Stimulated activated naive B cell treated with anti-CD40 and anti-IgM and Interleukin-4, amounts not matched to agents 10 μg/mL and 1 μg/mL and 100 μg/mL, for 72 hours (primary cell): ENCODE measurements at places on chromosomes 1 and 21.

DNA sequence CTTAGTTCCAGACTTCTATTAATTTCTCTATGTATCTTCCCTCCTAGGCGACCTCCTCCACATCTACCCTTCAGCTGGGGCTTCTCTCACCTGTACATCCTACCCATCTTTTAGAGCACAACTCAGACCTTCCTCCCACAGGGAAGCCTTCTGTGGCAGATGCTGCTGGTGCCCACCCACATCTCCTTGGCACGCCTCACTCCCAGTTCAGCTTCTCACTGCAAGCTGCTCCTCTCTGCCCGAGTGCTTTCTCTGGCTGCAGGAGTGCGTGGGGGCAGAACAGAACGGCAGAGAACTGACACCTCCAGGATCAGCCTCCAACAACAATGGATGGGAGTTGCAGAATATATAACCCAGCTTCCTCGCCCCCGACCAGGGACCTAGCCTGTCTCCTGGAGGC lies 36.5 kb downstream of the ZBTB18 start:
- no peak for DNase-seq

DNA sequence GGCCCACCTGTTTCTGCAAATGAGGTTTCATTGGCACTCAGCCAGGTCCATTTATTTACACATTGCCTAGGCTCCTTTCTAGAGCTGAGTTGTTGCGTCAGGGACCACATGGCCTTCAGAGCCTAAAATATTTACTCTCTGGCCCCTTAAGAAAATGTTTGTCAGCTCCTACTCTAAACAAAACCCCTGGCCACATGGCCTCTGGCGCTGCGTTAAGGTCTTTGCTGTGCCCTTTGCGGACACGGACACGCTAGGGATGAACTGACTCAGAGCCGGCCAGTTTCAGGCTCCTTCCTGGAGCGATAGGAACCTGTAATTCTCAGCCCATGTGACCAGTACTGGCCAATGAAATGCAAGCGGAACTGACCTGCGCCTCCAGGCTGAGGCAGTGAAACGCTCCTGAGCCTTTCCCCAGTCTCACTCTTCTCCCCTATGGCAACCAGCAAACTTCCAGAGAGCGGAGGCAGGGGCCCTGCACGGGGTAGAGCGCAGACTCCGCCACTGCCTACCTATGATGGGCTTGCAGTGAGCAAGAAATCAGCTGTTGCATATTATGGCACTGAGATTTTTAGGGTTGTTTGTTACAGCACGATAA lies 160.3 kb downstream of the ETS2 start:
- DNase-seq, result no peak

DNA sequence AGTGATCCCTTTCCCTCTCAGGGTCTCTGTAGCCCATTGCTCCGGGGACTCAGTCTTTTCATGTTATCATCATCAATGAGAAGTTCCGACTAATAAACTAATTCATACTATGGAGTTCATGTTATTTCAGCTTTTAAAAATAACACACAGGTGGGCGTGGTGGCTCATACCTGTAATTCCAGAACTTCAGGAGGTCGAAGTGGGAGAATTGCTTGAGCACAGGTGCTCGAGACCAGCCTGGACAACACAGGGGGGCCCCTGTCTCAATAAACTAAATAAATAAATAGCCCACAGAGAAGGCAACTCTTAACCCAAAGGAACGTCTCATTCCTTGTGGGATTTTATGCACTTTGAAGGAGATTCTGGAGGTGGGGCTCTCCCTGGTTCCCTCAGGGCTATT lies 14.5 kb downstream of the MYBPH start:
- DNase-seq, result no peak

DNA sequence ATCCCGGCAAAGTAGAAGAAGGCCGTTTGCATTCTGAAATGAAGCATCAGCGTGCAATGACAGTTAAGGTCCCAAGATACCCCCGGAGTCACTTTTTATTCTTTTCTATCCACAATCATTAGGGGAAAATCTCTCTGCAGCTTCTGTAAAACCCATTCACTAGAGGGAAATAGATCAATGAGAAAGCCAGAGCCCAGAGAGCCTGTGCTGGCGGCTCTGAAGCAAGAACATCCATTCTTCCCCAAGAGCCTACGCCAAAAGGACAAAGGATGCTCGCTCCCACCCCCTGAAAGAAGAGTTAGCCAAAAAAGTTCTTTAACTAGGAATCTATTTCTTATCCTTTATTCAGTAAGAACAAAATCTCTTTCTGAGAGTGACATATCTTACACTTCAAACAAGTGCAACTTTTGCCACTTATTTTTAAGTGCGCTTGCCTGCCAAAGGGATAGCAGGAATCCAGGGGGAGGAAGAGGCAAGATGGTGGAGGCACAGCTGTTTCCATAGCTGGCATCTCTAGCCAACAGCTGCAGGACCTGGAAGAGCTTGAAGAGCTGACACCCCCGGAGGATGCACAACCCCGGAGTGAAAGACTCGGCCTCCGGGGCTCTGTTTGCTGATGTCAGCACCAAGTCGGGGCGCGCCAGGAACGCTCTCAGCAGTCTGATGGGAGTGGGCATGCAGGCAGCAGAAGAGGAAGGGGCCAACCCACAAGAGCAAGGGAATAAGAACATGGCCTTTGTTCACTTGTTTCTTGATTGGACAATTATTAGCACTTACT lies 68.7 kb downstream of the KCNN3 start:
- DNase-seq, result no peak

GRCh38 chr1:13582713-13583443 lies 754 bp upstream of the PDPN start:
- DNase-seq, result no peak

- DNase-seq, result no peak
These were observed 171.4 kb upstream of the HMGB4 start for GRCh38 chr1:33692206-33693188.

GRCh38 chr1:178627037-178627436 lies 98.0 kb upstream of the RALGPS2 start:
- no peak for DNase-seq

- no peak for DNase-seq
These were observed 40.5 kb upstream of the PAXBP1 start for GRCh38 chr21:32812035-32812434.

- DNase-seq, result no peak
These were observed 51.9 kb downstream of the LDLRAD2 start for GRCh38 chr1:21863981-21864380.

DNA sequence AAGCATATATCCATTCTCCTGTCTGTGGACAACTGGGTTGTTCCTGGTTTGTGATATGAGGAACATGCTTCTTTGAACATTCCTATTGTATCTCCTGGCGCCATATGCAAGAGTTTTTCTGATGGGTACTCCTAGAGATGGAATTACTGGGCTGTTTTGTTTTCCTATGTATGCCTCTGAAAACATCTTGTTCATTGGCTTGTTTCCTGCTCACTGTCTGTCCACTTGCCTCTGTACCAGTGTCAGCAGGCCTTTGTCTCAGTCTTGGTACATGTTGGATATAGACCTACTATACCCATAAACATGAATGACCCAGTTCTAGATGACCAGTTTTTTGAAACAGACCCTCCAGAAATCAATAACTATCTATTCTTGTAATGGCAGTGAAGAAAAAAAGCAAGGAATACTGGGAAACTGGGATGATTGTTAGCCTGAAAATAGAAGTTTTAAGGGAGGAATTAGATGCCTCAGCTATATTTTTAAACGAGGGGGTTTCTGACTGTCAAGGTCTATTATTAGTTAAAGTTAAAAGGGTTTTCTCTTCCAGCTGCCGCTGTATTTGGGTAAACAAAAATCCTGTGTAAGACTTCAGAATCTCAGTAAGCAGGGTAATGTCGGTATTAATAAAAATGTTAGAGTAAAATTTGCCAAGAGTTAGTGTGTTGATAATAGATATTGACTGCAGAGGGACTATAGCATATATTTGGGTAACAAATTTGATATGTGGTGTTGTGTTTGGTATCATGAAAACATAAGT lies 103.6 kb downstream of the RYR2 start:
- DNase-seq, result no peak

DNA sequence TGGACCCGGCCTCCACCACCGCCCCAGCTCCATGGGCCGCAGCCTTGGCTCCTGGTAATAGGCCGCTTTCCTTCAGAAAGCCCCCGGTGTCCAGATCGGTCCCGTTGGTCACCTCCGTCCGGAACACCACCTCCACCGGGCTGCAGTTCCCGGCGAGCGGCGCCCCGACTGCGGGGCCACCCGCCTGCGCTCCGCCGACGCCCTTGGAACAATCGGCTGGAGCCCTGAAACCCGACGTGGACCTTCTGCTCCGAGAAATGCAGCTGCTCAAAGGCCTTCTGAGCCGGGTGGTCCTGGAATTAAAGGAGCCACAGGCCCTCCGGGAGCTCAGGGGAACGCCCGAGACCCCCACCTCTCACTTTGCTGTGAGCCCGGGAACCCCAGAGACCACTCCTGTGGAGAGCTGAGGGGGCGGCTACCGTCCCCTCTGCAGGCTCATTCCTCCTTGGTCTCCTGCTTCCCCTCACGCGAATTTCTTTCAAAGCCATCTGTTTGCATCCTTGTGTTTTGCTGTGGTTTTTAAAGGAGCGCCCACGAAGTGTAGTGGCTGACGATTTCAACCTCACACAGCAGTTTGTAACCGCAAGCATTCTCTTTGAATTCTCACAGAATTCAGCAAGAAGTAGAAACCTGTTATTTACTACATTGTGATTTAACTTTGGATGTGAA lies 6.0 kb downstream of the FCRLB start:
- no peak for DNase-seq

- DNase-seq, result no peak
These were observed 102.8 kb upstream of the ZNF648 start for GRCh38 chr1:182164273-182164672.

GRCh38 chr21:38255571-38256117 lies 1.1 kb upstream of the KCNJ15 start:
- no peak for DNase-seq

DNA sequence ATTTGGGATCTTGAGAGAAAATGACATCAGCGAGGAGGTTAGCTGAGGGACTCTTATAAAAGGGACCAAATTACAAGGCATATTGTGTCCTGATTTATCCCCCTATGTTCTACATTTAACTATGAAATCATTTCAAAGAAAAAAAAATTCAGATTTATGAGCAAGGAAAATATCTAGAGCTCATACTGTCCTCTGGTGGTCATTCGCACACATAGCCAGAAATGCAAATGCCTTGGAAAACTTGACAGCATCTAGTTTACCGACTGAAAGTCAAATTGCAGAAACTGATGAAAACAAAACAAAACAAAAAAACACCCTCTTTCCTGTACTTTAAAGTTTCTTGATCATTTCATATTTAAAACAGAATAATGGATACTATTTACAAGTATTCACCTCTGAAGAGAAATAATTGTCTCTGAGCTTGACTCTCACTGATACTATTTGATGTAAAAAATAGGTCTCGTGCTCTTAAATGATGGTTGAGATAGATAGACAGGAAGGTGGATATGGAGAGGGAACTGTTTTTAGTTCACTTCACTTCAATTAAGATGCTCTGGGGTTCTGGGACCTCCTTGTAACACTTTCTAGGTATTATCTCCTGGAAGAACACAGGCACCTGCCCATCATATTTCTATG lies 253.8 kb downstream of the PCP4 start:
- DNase-seq, result no peak

DNA sequence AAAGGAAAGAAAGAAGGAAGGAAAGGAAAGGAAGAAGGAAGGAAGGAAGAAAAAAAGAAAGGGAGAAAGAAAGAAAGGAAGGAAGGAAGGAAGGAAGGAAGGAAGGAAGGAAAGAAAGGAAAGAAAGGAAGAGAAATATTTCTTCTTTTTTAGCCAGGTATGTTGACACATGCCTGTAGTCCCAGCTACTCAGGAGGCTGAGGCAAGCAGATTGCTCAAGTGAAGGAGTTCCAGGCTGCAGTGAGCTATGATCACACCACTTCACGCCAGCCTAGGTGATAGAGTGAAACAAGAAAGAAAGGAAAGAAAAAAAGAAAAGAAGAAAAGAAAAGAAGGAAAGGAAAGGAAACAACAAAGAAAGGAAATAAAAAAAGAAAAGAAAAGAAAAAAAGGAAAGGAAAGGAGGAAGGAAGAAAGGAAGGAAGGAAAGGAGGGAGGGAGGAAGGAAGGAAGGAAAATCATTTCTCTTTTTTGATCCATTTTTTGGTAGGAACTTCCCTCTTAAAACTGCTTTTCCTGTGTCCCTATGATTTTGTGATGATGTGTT lies 5.8 kb upstream of the ZMYM1 start:
- DNase-seq, result no peak

DNA sequence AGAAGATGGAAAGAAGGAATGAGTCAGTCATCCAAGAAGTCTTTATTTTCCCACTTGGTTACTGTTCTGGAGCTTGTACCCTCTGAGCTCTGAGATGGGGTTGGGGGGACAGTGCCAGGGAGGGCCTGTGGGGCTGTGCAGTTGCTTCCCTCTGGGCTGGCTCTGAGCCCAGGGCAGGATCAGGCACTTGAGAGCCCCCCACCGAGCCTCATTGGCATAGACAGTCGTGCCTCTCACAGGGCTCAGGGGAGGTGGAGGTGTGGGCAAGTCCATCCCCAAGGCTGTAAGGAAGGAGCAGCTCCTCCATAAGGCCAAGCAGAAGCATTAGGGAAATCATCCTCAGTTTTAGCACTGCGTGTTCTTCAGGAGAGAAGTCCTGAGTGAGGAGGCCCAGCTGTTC lies 2.5 kb upstream of the ARL8A start:
- DNase-seq, result no peak

DNA sequence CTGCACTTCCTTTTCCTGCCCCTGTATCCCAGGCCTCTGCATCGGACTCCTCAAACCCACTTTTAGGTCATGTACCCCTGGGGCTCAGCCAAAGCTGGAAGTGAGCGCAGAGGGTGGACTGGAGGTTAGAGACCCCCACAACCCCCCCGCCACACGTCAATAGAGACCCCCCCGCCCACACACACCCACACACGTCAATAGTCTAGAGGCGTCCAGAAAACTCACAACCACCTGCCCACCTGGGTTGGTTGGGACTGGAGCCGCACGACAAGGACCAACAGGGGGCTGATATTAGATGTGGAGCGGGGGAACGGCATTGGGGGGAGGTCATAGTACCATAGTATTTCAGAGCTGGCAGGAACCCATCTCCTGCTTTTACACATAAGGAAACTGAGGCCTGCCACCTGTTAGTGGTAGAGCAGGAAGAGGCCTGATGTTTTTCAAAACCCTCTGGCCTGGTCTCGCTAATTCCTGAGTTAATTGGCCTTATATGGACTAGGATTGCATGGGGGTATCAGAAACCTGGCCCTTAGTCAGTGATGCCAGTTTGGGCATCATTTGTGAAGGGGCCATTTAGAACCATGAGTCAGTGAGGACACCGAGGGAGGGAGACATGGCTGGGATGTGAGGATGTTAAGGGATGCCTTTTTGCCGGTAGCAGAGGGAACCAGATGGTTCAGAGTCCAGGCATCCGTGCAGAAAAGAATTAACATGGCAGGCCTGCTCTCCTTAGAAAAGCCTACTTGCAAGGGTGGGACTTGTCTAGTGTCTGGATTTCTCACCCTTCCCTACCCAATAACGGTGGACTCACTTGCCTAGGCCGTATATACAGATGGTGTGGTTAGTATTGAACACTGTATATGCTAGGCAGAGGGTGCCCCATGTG lies 1.1 kb downstream of the NENF start:
- DNase-seq, result no peak

DNA sequence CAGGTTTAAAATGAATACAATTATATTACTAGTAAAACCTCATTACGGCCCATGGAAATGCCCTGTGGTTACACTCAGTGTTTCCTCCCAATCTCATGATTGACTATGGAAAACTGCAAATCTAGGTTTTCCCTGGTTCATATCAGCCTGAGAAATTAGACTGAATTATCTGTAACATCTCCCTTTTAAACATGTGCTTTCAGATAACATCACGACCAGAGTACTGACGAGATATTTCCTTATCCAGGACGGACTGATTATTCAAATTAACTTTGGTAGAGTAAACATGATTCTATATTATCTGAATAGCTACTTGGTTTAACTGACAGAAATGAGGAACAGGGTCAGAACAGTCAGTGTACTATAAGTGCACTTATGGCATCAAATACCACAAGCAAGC lies 82.3 kb downstream of the RGS7 start:
- no peak for DNase-seq
